Bronchial smooth muscle cell (primary cell): ENCODE measurements at places on chromosomes 6 and 20. TPM values are rescaled to one million over a fixed set of nuclear protein-coding genes. Genes with fewer than 3 reads are reported as not detected.

Gene RNASET2
- total RNA-seq, result 21.9 and 23.9 TPM in 2 replicates

Gene IYD
- not detected in 2 replicates for total RNA-seq

Gene RAET1G
- total RNA-seq, result 6.1 and 10.5 TPM in 2 replicates

Gene NKAPL
- total RNA-seq, result 0.26 and 2.0 TPM in 2 replicates

Gene PRKN
- total RNA-seq, result 3.6 and 4.0 TPM in 2 replicates
